Stimulated activated CD4-positive, alpha-beta T cell treated with anti-CD3 and anti-CD28 coated beads, Interleukin-1b, Interleukin-23, amount 100 ng/mL, for 1 hour (primary cell): ENCODE measurements at places on chromosomes 4 and X.

GRCh38 chrX:15530318-15530717 lies 29.7 kb downstream of the BMX start:
- no peak for DNase-seq

DNA sequence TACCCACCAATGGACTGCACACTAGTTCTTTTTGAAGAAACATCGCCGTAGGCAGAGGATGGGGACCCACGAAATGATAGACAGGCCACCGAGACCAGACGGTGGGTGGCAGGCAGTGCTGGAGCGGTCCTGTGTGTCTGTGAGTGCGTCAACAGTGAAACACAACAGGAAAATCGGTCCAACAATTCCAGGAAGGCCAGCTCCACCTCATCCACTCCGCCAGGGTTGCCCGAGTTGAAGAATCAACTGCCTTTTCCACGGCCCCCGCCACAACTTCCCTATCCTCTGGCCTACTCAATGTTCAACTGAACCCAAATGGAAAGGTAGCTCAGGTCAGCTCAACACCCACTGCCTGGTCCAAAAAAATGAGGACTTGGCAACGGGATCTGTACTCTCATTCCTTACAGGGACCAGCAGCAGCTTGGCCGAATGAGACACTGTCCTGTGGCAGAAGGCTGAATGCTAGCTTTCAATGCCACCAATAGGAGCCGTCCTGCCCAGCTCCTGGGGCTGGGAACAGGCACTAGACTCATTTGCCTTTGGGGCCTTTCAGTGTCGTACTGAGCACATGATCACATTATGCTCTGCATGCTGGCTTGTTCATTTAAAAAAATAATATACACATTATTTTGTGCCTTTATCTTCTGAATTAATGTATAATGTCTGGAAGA lies 43.5 kb downstream of the MID1 start:
- DNase-seq = no peak

DNA sequence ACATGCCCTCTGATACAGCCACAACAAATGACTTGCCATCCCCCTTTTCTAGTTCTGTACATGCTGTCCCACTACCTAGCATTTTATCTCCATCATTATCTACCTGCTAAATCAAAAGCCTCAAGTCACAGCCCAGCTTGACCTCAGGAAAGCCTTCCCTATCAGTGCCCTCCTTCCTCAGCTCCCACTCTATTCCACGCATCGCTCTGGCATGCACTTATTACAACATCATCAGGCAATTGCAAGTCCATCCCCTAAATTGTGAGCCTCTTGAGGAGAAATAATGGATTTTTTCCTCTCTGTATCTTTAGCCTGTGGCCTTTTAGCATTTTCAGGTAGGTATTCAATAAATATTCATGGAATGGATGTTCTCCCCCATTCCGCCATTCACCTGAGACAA lies 5.7 kb downstream of the ARL13A start:
- no peak for DNase-seq

DNA sequence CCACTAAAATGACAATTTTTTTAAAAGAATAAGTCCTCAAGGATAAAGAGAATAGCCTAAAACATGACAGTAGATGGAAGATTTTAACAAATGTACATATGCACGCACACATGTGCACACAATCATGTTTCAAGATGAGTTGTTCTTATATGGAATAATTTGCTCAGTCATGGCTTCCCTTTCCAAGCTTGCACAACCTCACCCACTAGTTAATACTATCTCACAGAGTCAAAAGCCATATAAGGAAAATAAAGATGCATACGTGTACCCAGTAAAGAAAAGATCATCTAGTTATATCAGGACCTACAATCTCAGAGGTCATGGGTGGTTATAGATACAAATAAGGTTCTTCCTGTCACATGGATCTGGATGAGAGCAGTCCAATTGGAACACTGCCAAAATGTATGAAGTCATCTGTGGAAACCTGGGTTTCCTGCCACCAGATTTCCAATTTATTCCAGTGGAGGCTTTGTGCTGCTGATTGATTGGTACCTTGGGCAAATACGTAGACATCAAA lies 56.1 kb downstream of the FAM13A start:
- DNase-seq = no peak

GRCh38 chrX:1163231-1163630 lies 49.2 kb downstream of the CRLF2 start:
- DNase-seq = no peak

DNA sequence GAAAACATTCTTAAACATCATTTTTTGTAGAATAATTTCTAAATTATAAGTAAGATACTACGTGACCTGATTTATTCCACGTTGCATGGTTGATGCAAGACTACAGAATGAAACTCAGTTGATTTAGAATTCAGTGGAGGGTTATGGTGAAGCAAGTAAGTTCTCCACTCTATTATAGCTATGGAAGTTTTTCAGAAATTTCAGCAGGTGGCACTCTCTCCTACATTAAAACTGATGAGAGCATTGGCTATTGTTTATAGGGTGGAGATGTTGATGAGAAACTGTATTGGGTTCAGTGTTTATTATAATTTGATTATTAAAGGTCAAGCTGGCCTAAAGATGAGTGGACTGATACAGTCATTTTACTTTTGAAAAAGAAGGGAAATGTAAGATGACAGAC lies 88.0 kb downstream of the FNIP2 start:
- no peak for DNase-seq
